T-helper 17 cell (primary cell): ENCODE measurements at places on chromosomes 4 and X. TPM values are rescaled to one million over a fixed set of nuclear protein-coding genes. Genes with fewer than 3 reads are reported as not detected.
A peak's percentile ranks its signal among the peaks of the same experiment; 100 is the strongest.

DNA sequence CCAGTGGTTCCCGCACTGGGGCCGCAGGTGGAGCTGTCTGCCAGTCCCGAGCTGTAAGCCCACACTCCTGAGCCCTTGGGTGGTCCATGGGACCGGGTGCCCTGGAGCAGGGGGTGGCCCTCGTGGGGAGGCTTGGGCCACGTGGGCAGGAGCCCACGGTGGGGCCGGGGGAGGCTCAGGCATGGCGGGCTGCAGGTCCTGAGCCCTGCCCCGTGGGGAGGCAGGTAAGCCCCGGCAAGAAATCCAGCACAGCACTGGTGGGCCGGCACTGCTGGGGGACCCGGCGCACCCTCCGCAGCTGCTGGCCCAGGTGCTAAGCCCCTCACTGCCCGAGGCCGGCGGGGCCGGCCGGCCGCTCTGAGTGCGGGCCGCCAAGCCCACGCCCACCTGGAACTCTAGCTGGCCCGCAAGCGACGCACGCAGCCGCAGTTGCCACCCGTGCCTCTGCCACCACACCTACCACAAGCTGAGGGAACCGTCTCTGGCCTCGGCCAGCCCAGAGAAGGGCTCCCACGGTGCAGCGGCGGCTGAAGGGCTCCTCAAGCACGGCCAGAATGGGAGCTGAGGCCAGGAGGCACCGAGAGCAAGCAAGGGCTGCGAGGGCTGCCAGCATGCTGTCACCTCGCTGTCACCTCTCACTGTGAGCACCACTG is 2.0 kb upstream of the METAP1 start:
- H3K4me3 ChIP-seq = no peak overlapping the region
- no peak overlapping the region for H3K27ac ChIP-seq
- H3K27me3 ChIP-seq = no peaks in the 10 kb centered on the region
- H3K4me1 ChIP-seq = peaks cover 21% of the 10 kb centered on the region
- H3K36me3 ChIP-seq = no peaks in the 10 kb centered on the region

GRCh38 chr4:69830560-69831269 is 29.2 kb downstream of the SULT1E1 start:
- DNase-seq = no peak
- no peak overlapping the region for H3K27ac ChIP-seq
- H3K36me3 ChIP-seq = no peaks in the 10 kb centered on the region
- H3K27me3 ChIP-seq = peaks cover 7% of the 10 kb centered on the region
- H3K4me1 ChIP-seq = peaks cover 6% of the 10 kb centered on the region

SPATA4 gene
- total RNA-seq = not detected

GRCh38 chrX:71182871-71183270 is 38.2 kb downstream of the NLGN3 start:
- H3K27ac ChIP-seq = peak overlapping the region; percentile 93
- peak overlapping the region; percentile 92 for H3K4me3 ChIP-seq
- no peaks in the 10 kb centered on the region for H3K27me3 ChIP-seq

RBM47 gene
- total RNA-seq = 0.91 TPM

TNMD gene
- total RNA-seq = not detected

TMEM154 gene
- 25.2 TPM for total RNA-seq
